ENCODE measurements at places on chromosomes 3 and 15. TPM values are rescaled to one million over a fixed set of nuclear protein-coding genes. Genes with fewer than 3 reads are reported as not detected.

The PLA2G4F gene
- 1.1 TPM for polyA plus RNA-seq

The ETV5 gene
- 1.7 TPM for polyA plus RNA-seq

The SLC15A2 gene
- 1.4 TPM for polyA plus RNA-seq

The EAF2 gene
- polyA plus RNA-seq = 6.0 TPM

The MNS1 gene
- polyA plus RNA-seq = 2.9 TPM

The CDHR4 gene
- 0.07 TPM for polyA plus RNA-seq

The FBXW12 gene
- not detected for polyA plus RNA-seq

The PLSCR4 gene
- polyA plus RNA-seq = 16.7 TPM

The C3orf80 gene
- polyA plus RNA-seq = 0.16 TPM

The GP9 gene
- not detected for polyA plus RNA-seq

The NGRN gene
- polyA plus RNA-seq = 163 TPM
